ENCODE measurements at places on chromosomes 2 and 18.
A peak's percentile ranks its signal among the peaks of the same experiment; 100 is the strongest.

DNA sequence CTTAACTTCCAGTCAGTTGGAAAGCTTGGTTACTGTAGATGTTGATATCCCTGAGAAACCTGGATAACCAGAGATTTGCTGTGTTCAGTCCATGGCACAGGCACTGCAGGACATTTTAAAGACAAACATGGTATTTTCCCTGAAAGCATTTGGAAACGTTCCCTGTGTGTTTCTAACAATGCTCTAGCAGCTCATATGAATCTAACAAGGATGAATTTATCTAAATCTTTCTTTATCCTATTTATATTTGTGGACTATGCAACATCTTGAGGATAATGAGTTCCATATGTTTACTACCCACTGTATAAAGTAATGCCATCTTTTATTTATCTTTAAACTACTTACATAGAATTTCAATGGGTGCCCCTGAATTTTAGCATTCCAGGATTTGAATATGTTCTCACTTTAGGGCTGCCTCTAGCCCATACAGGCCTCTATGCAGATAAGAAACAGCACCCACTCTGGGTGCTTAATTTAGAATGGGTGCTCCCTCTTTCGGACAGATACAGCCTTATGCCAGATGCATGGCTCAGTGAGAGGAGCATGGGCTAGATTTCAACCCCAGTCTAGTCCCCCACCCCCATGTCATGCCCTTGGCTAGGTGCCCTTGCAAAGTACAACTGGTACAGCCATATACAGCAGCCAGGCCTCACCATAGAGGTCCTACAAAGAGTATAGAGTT, 50.6 kb upstream of the NEMP2 start:
- no peak for DNase-seq

DNA sequence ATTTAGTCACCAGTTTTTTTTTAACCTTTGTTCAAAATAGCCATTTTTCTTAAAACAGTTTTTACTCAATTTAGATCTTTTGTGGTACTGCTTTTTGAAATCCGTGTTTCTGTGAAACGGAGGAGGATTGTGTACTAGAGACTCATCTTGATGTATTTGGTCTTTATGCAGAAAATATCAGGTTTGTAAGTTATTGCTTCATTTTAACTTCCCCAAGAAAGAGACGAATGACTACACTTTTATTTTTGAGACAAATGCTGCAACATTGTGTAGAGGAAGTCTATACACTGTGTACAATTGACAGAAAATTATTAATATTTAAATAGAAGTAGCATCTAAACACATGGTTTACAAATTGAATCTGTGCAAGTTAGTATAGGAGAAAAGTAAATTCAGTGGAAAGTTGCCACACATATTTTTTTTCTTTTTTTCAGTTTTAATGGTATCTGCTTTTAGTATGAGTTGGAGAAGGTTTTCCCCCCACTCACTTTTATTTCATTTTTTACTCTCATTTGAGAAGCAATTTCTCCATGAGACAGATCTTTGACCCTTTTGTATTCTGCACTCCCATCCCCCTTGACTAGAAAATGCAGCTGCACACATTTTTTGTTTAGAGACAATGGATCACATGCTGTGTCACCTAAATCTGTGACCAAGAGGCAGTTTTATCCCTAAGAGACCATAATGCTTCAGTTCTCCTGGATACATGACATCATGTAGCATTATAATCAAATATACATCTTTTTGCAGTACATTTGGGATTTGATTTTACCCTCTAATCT, 200.8 kb upstream of the STON1 start:
- DNase-seq = no peak

- DNase-seq = peak; percentile 32
These were observed 16.5 kb upstream of the ACSL3 start for GRCh38 chr2:222844323-222844722.

DNA sequence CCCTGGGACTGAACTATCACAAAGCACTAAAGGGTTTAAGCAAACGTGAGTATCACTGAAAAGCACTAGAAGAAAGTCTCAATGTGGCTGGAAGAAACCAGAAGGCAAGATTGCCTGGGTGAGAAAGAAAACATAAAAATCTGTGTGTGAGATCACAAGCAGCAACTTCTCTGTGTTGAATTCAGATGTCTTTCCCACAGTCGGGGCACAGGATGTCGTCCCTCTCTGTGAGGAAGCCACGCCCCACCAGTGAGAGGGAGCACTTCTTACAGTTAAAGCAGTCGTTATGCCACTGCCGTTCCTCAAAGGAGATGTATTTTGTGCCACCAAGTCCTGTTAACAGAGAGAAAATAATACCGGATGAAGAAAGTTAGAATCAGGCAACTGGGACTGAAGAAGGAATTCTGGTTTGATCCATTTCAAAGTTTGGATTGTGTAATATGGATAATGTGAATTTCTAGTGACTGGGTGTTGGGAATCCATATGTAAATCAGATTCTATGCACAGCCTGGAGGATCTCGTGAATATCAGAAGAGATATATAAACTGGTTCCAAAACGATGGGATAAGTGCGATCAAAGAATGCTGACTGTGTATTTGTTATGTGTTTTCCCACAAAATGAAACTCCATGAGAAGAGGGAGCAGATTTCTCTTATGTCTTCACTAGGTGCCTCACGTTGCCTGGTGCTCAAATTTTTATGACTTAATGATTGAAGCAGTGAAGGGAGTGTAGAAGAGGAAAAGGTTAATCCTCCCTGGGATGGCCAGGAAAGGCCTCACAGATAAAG, 24.0 kb downstream of the C2orf49 start:
- DNase-seq = no peak

DNA sequence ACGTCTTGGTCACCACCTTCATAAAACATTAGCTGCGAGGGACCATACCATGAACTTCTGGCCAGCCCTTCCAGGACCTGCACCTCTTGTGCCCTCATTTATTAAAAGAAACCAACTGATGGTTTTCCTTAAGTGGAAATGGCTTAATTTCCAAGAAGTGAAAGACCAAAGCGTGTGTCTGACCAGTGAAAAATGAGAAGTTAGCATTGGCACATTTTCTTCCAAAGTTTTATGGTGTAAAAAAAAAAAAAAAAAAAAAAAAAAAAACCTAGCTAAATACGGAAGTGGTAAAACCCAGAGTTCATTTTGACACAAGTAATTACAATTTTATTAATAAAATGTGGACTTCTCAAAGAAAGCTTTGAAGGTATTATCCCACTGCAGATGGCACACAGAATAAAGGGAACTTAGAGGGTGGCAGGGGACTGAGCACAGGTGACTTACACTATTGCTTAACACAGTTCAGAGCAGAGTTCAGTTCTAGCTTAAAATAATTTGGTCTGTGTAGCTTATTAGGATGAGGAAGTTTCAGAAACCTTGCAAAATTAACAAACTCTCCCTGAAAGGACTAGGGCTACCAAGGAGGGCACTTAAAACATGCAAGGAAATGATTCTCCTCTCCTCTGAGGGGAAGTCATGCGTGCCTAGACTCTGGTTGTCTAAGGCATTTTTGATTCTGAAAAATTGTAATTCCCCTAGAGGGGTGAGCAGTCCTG, 42.2 kb upstream of the EPG5 start:
- no peak for DNase-seq

- no peak for DNase-seq
These were observed 14.9 kb downstream of the SLC9A4 start for GRCh38 chr2:102487761-102488462.

- no peak for DNase-seq
These were observed 42.1 kb downstream of the TGIF1 start for GRCh38 chr18:3491981-3492555.

GRCh38 chr2:45412754-45413379, 198.2 kb downstream of the SRBD1 start:
- DNase-seq = no peak

DNA sequence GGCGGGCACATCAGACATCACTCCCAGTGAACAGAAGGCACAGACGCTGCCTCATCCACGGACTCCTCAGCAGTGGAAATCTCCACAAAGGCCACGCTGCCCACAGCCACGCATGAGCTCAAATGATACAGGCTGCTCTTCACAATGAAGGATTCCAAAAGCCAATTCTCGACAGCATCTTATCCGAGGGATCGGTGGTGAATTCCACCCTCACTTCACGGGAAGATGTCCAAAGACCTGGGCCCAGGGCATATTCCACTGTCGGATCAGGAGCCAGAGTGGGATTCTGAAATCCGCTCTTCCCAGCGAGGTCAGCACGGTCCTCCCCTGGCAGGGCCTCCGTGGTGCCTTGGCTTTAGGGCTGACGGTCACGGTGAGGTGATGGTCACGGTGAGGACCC, 55.8 kb downstream of the EIPR1 start:
- DNase-seq = no peak

- DNase-seq = no peak
These were observed 71.3 kb downstream of the BAZ2B start for GRCh38 chr2:159545085-159545484.

DNA sequence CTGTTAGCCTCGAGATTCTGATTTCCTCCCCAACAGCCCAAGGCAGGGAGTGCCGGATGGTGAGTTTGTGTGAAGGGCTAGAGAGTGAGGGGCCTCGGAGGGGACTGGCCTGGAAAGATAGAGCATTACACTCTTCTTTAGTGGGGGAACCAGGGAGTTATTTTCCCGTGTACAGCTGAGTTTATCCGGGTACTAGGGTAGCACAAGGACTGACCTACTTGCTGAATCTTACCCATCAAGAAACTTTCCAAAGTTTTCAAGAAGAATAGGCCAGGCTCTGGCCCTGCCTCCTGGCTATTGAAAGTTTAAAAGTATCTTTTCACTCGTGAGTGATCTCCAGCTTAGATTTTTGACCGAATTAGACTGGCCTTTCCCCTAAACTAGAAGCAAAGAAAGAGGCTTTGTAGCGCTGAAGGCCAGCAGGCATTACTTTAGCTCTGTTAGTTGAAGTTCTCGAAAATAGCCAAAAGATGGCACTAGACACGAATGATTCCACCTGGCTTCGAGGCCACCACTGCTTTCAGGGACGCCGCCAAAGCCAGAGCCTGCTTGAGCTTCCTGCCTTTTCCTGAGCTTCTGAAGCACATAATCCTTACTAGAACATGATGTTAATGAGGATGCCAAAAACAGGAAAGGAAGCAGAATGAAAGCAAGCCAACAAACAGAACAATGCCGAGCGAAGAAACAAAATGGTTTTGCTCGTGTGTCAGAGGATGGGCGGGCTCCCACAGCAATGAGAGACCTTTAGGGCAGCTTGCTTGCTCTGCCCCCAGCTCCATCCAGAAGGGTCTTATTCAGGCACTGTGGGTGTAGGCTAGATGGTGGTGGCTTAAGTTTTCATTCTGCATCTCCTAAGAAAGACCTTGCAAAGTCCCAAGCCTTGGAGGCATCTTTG, 55.8 kb downstream of the TSN start:
- peak; percentile 35 for DNase-seq

- DNase-seq = no peak
These were observed 574.1 kb upstream of the ID2 start for GRCh38 chr2:8107621-8108378.

- no peak for DNase-seq
These were observed 89.0 kb upstream of the RBMS1 start for GRCh38 chr2:160582490-160583145.

- no peak for DNase-seq
These were observed 60.1 kb downstream of the ATP8B1 start for GRCh38 chr18:57743008-57743407.

DNA sequence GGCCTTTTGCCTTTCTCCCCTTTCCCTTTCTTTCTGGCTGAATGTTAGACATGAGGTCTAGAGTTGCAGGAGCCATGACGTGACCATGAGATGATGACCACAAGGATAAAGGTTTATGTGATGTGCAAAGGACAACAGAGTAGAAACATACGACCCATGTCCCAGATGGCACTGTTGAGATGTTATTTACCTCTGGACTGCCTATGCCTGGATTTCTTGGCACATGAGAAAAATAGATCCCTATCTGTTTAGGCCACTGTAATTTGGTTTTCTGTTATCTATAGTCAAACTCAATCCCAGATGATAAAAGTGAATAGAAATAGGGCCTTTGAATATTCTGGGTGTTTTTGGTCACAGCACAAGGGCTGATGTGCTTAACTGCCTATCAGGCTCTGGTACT, 58.8 kb downstream of the GDF7 start:
- no peak for DNase-seq

- no peak for DNase-seq
These were observed 187.7 kb downstream of the ZFP36L2 start for GRCh38 chr2:43038696-43039094.

DNA sequence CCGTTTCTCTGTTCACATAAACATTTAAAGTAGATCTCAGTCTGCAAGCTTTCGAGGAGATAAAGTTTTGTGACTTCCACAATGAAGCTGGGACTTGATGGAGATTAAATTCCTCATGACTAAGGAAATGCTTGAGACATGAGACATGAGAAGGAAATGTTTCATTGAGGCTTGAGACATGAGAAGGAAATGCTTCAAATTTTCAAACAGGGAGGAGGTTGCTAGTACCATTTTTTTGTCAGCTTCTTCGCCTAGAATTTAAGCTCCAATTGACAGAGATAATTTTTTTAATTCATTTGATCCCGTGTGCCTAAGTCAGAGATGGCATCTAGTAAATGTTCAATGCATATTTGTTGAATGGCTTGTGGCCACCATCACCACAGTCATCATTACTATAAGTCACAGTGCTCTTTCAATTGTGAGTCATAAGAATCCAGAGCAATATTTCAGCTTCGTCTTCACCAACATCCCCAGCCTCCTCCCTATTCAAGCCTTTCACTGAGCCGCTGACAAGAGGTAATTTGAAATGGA, 543 bp upstream of the MARCHF4 start:
- DNase-seq = no peak

- DNase-seq = no peak
These were observed 9.1 kb downstream of the EPG5 start for GRCh38 chr18:45958027-45958426.

DNA sequence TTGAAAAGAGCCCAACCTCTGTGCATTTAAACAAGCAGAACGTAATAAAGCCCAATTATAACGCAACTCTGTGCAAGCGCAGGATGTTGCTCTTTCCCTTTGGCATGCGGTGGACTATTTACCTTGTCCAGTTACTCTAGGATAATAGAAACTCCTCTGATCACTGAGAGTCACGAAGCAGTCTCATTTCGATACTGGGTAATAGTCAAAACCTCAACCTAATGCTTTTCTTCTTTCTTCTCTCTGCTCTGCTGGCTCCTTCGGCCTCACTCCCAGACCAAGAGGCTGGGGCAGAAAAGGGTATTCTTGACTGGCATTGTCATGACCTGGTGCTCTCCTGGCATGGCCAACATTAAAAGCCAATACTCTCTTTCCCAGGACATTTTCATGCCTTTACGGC, 89.7 kb upstream of the GCFC2 start:
- no peak for DNase-seq

DNA sequence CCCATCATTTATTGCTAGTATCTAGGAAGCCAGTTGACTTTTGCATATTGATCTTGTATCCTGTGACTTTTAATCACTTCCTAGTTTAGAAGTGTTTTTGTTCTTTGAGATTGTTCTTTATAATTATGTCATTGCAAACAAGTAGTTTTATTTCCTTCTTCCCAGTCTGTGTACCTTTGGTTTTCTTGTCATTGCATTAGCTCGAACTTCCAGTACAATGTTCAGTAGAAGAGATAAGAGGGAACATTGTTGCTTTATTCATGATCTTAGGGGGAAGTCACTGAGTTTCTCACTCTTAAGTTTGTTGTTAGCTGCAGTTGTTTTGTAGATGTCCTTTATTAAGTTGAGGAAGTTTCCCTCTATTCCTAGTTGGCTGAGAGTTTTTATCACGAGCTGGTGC, 61.0 kb downstream of the TRAPPC12 start:
- DNase-seq = no peak
